Liver (tissue), 10 donors: ENCODE measurements at places on chromosomes 12 and 14.

- peak; percentile 93 for DNase-seq
- peaks cover 29% of the 10 kb centered on the region for H3K36me3 ChIP-seq
- H3K4me1 ChIP-seq: peaks cover 11% of the 10 kb centered on the region
- peak within 1 kb of the TSS; percentile 100 for H3K4me3 ChIP-seq
- no peaks in the 10 kb centered on the region for H3K27me3 ChIP-seq
- H3K27ac ChIP-seq: peak within 1 kb of the TSS; percentile 89
These were observed at the start of gene OXA1L for GRCh38 chr14:22766457-22767322. Gene OXA1L, plus strand, starts transcription at chr14:22766688. Its CDS starts 14 bp downstream, at chr14:22766702.

- no peaks in the 10 kb centered on the region for H3K36me3 ChIP-seq
- no peaks in the 10 kb centered on the region for H3K4me1 ChIP-seq
- H3K27ac ChIP-seq: no peak overlapping the region
- no peak for DNase-seq
- no peak overlapping the region for H3K4me3 ChIP-seq
These were observed 11.4 kb upstream of the ORAI1 start for GRCh38 chr12:121614872-121615467.

GRCh38 chr12:32033406-32033805 lies 73.2 kb upstream of the BICD1 start:
- no peak overlapping the region for H3K27ac ChIP-seq
- H3K4me1 ChIP-seq: no peaks in the 10 kb centered on the region
- H3K4me3 ChIP-seq: no peak overlapping the region
- DNase-seq: no peak

DNA sequence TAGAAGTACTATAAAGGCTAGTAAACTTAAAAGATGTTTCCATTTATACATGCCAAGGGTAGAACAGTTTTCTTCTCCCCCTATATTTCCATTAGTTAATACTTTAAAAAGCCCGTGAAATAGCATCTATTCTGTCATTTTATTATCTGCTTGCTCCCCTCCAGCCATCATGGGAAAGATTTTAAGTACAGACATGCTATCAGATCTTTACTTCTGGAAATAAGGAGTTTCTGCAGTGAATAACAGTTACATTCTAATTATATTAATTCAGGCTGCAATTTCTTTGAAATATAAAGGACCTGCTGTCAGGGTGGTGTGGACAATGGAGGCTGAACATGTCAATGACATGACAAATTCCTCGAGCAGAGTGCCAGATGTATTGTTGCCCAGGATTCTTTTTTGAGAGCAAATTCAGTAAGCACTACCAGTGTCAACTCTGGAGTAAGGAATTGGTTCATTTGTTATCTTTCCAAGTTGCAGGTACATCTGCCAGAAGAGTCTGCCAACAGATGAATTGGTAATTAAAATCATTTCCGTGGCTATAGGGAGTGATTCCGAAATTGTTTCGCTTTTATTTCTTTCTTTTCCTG lies 151.3 kb downstream of the BTG1 start:
- H3K36me3 ChIP-seq: no peaks in the 10 kb centered on the region
- no peaks in the 10 kb centered on the region for H3K27me3 ChIP-seq
- no peak for DNase-seq
- H3K27ac ChIP-seq: no peak overlapping the region
- H3K4me1 ChIP-seq: no peaks in the 10 kb centered on the region

DNA sequence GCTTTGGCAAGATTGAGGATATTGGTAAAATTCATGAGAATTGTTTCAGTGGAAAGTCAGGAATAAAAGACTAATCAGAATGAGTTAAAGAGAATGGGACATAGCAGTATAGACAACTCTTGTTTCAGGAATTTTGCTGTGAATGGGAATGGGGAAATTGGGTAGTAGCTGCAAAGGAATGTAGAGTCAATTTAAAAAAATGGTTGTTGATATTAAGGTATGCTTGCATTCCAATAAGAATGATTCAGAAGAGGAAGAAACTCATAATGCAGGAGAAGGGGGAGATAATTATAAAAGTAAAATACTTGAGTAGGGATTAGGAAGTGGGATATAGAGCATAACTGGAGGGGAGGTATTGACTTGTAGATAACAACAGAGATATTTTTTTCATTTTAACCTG lies 40.7 kb downstream of the MNAT1 start:
- no peaks in the 10 kb centered on the region for H3K27me3 ChIP-seq
- no peaks in the 10 kb centered on the region for H3K4me1 ChIP-seq
- no peak for DNase-seq

DNA sequence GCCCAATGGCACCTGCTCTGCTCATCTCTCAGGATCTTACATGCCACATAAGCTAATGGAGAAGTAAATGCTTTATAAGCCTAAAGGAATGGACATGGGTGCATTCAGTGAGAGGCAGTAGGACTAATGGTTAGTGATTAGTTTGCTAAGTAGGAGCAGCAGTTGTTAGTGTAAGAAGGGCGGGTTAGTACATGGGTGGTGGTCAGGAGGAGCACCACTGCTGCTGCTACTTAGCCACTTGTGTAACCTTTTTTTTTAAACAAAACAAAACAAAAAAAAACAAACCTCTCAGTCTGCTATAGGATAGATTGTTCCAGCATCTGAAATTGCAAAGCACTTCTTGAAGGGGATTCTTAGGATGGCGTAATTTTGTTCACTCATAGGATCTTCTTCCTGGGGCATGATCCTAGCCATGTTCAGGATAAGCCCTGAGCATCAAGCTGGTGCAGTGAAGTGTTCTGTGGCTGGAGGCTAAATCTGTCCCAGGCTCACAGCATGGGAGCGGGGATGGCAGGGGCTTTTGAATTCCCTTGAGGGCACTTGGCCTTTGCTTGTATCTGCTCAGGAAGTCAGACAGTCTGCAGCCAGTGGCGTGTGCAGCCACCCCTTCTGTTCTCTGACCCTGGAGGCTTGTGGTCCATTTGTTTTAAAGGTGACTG lies 63.6 kb downstream of the CHST11 start:
- no peak for DNase-seq
- no peaks in the 10 kb centered on the region for H3K4me1 ChIP-seq
- no peaks in the 10 kb centered on the region for H3K36me3 ChIP-seq
- no peaks in the 10 kb centered on the region for H3K27me3 ChIP-seq
- H3K27ac ChIP-seq: no peak overlapping the region

- no peaks in the 10 kb centered on the region for H3K4me1 ChIP-seq
- H3K27me3 ChIP-seq: no peaks in the 10 kb centered on the region
- no peak overlapping the region for H3K4me3 ChIP-seq
- DNase-seq: no peak
- no peak overlapping the region for H3K27ac ChIP-seq
These were observed 24.7 kb downstream of the SYNE2 start for GRCh38 chr14:63877550-63877939.

GRCh38 chr14:68283378-68284123 lies 464.0 kb downstream of the RAD51B start:
- no peak overlapping the region for H3K4me3 ChIP-seq
- H3K27me3 ChIP-seq: no peaks in the 10 kb centered on the region
- H3K4me1 ChIP-seq: peaks cover 11% of the 10 kb centered on the region
- no peaks in the 10 kb centered on the region for H3K36me3 ChIP-seq
- DNase-seq: no peak

DNA sequence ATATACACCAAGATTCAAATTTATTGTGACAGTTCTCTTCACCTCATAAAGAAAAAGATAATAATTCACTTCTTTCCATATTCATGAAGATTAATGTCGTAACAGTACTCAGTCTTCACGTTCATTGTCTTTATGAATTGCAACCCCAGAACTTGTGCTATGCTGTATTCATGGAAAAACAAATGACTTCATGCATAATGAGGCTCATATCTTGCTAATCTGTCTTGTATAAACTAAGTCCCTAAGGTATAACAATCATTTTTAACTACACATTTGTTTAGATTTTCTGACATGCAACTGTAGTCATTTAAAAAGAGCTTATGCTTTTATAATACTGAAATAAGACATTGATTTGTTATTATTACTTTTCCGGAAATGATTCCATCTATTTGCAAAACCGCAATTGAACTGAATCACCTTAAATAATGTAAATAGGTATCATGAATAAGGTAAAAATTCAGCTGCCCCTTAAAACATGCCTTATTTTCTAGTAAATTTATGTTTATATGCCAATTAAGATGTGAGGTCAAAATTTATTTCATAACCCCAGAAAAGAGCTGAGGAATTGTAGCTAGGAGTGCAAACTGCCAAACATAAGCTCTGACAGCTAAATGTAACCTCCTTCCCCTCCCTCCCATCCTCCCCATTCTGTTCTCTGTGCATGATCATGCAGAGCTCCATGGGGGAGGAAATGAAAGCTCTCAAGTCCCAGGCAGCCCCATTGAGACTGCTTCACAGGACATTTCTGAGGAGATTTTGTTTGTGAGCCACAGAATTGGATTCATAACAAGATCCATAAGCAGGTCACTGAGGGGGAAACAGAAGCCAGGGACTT lies 301.6 kb downstream of the ATP23 start:
- H3K36me3 ChIP-seq: no peaks in the 10 kb centered on the region
- H3K4me1 ChIP-seq: no peaks in the 10 kb centered on the region
- H3K27ac ChIP-seq: no peak overlapping the region

- H3K4me1 ChIP-seq: no peaks in the 10 kb centered on the region
- no peaks in the 10 kb centered on the region for H3K27me3 ChIP-seq
- no peak overlapping the region for H3K4me3 ChIP-seq
- H3K27ac ChIP-seq: no peak overlapping the region
- DNase-seq: no peak
These were observed 284.5 kb downstream of the CACNA1C start for GRCh38 chr12:2337031-2338010.

- no peak overlapping the region for H3K4me3 ChIP-seq
- no peak overlapping the region for H3K27ac ChIP-seq
- no peaks in the 10 kb centered on the region for H3K27me3 ChIP-seq
- no peaks in the 10 kb centered on the region for H3K36me3 ChIP-seq
These were observed 158.9 kb downstream of the KIF26A start for GRCh38 chr14:104297313-104297704.

- no peaks in the 10 kb centered on the region for H3K36me3 ChIP-seq
- H3K4me3 ChIP-seq: no peak overlapping the region
- DNase-seq: no peak
- peaks cover 4% of the 10 kb centered on the region for H3K4me1 ChIP-seq
- no peaks in the 10 kb centered on the region for H3K27me3 ChIP-seq
These were observed 65.9 kb downstream of the DAAM1 start for GRCh38 chr14:59254146-59254910.

DNA sequence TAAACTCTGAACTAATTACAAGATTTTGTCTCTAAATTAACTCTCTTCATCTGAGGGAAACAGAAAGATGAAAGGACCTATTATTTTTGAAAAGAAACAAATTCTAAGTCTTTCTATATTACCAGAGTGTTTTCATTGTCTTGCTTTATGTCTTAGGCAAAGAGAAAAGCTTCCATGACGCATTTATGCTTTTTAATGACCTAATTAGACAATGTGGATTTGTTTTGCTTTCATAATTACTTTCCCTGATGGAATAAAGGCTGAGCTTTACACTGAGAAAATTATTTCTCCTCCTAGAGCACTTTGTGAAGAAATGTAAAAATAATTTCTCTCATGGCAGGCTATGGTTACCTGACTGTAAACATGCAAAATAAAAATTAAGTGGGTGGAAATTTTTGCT lies 138.0 kb upstream of the SLCO1C1 start:
- no peak overlapping the region for H3K27ac ChIP-seq
- H3K36me3 ChIP-seq: no peaks in the 10 kb centered on the region

DNA sequence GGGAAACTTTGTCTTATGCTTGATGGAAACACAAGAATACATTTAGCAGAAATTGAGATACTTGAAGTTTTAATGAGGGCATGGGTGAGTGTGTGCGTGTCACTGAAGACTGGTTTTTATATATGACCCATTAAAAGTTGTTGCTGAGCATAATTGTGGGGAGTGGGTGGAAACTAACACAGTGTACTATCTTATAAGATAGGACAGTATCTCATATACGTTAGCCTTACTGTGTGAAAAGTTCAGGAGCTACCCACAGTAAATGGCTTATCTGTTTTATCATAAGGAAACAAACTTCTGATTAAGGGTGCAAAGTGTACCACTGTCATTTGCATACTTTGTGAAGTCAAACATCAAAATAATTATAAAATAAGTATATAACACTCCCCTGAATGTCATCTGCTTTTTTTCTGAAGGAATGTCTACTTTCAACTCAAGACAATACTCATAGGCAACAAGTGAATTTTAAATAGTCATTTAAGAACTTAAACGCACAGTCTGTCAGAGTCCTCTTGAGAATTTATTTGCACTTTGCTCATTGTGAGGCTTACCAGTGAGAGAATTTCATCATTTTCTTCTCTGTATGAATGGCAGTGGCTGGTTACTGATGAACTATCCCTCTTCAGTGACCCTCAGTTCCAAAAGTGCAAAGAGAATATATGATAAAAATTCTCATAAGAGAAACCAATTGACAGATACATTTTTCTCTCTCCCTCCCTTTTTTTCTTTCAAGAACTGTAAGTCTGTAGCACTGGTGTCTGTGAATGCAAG lies 4.2 kb downstream of the PDE3A start:
- H3K27me3 ChIP-seq: peaks cover 17% of the 10 kb centered on the region
- no peak for DNase-seq
- no peaks in the 10 kb centered on the region for H3K36me3 ChIP-seq
- H3K27ac ChIP-seq: no peak overlapping the region
- H3K4me1 ChIP-seq: peaks cover 25% of the 10 kb centered on the region

DNA sequence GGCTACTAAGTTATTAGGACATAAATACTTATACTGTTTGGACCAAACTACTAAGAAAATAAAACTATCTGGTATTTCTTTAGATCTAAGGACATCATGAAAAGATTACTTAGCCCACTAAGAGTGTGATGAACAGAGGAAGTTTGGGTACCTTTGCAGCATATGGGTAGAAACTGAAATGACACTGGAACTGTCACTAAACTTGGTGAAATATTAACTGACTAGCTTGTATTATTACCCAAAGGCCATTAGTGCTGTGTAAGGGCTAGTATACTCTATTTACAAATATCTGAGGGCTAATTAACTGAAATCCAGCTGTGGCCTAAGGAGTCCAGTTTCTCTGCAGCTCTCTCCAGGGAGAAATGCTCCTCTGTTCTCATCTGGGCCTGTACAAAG lies 45.5 kb downstream of the PAWR start:
- DNase-seq: no peak
- H3K4me1 ChIP-seq: peaks cover 2% of the 10 kb centered on the region
- peak overlapping the region; percentile 51 for H3K27ac ChIP-seq
- no peaks in the 10 kb centered on the region for H3K27me3 ChIP-seq

GRCh38 chr14:29789475-29789874 lies 138.2 kb downstream of the PRKD1 start:
- no peaks in the 10 kb centered on the region for H3K27me3 ChIP-seq
- H3K36me3 ChIP-seq: no peaks in the 10 kb centered on the region
- no peaks in the 10 kb centered on the region for H3K4me1 ChIP-seq

DNA sequence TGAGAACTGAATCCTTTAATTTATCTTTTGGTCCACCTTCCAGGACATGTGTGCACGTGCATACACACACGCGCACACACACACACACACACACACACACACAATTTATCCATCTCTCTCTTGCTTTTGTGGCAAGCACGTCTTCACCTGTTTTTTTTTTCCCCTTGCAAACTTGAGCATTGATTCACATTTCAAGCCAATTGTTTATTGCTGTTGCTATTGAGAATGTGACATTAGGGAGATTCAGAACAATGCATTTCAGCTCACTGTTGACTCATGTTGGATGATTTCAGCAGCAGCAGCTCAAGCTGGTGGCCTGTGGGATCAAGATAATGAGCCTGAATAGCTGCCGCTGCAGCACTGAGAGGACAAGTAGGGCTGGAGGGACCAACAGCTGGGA lies 128.9 kb downstream of the SNAPC1 start:
- no peaks in the 10 kb centered on the region for H3K36me3 ChIP-seq
- no peaks in the 10 kb centered on the region for H3K27me3 ChIP-seq
- no peak overlapping the region for H3K4me3 ChIP-seq
- no peak overlapping the region for H3K27ac ChIP-seq
- DNase-seq: no peak
- H3K4me1 ChIP-seq: no peaks in the 10 kb centered on the region

- no peak overlapping the region for H3K27ac ChIP-seq
- H3K4me3 ChIP-seq: no peak overlapping the region
- H3K4me1 ChIP-seq: peaks cover 22% of the 10 kb centered on the region
- DNase-seq: no peak
- no peaks in the 10 kb centered on the region for H3K36me3 ChIP-seq
- no peaks in the 10 kb centered on the region for H3K27me3 ChIP-seq
These were observed 3.6 kb downstream of the SPRING1 start for GRCh38 chr12:116734156-116734768.
